Retinal pigment epithelial cell (primary cell): ENCODE measurements at places on chromosomes 11 and 22.

GRCh38 chr11:1566381-1567051 is 5.6 kb downstream of the DUSP8 start:
- no peak for DNase-seq

- DNase-seq: no peak
These were observed 132.4 kb downstream of the SWAP70 start for GRCh38 chr11:9796266-9796665.

DNA sequence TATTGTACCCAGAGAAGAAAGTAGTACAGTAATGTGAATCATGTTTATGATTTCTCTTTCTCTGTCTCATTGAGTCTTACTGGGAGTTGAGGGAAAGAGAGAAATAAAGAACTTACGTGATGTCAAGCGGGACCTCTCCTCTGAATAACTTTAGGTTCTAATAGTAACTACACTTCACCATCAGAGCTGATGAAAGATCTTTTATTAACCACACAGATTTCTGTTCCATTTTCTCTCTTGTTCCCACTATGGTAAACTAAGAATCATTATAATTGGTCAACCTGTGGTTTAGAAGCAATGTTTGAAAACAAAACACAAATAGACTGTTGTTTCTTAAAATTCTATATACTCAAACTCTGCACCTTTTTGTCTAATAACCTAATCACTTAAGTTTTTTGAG is 142.3 kb downstream of the ELP4 start:
- DNase-seq: no peak

DNA sequence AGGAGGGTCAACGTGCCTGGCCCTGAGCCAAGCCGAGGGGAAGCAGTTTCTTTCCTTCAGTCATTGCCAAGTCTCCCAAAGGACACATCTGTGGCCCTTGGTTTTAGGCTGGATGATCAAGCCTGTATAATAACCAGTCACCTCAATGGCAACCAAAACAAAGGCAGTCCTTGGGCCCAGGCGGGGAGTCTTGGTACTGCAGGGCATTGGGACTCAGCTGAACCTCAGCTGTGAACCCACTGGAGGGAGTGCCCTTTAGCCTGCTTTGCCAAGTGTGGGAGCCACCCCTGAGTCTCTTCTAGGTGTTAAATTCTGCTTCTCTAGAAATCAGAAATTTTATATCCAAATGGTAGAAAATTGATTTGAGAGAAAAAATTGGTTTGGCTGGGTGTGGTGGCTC is 36.9 kb downstream of the CPT1A start:
- DNase-seq: no peak

- DNase-seq: no peak
These were observed 32.5 kb upstream of the SLC35C1 start for GRCh38 chr11:45772449-45772774.

- DNase-seq: no peak
These were observed 2.4 kb downstream of the FADS1 start for GRCh38 chr11:61814247-61814957.

DNA sequence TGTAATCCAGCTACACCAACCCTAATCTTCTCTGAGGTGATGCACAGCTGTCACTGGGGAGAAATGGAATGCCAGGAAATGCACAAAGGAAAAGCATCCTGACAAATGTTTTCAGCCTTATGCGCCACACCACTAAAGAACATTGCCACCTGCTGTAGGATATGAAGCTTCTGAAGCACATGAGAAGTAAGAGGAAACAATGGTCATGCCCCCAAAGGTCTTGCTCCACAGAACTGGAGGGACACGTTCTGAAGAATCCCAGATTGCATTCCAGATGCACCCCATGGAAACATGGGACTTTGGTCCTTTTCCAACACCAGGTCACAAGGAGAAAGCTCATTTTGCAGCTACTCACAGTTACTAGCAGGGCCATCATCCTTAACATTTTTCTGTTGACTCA is 48.7 kb upstream of the ZBED5 start:
- peak; percentile 47 for DNase-seq

DNA sequence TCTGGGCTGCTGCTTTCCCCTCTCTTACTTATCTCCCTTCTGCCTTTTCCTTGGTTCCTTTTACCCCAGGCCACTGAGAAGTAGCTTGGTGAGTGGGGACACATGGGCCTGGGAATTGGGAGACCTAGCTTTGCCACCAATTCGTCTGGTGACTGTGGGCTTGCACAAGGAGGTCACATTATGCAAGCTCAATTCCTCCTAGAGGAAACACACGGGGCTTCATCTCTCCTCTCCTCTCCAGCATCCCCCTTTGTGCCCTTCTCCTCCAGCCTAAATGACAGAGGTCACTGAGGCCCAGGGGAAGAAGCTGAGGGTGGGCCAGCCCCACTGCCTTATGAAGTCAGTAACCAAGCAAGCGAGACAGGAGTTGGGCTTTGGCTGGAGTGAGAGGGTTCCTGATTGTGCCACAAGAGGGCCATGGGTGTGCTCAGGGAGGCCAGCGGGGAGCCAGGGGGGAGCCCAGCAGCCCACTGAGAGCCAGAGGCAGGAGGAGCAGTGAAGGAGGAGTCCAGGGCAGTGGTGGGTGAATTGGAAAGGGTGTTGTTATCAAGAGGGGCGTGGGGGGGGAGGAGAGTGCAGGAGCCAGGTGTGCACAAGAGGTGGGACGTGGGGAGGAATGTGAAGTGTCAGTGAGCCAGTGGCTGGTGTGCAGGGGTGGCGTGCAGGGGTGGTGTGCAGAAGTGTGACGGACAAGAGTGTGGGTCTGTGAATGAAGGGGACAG is 2.0 kb downstream of the CLCF1 start:
- DNase-seq: no peak

DNA sequence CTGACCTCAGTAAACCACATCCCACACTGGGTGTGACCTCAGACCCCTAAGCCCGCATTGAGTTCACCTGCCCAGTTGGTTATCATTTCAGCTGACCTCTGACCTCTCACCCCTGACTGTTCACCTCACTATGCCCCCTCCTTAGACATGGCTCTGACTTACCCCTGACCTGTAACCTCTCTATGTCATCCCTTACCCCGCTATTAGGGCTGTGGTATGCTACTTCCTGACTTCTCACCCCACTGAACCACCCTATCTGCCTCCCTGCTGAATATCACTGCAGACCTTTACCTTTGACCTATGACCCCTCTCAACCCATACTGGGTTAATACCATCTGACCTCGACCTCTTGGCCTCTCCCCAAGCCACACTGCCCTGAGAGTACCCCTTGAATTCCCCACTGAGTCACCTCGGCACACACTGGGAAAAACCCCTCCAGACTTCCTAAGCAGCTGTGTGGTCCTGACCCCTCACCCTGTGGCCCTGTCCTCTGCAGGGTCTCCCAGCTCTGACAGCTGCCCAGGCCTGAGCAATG is 8.3 kb downstream of the PLCB3 start:
- no peak for DNase-seq

GRCh38 chr22:30890686-30891442 is 77.7 kb downstream of the MORC2 start:
- DNase-seq: no peak

- no peak for DNase-seq
These were observed 66.7 kb downstream of the SYT13 start for GRCh38 chr11:45219411-45219810.

DNA sequence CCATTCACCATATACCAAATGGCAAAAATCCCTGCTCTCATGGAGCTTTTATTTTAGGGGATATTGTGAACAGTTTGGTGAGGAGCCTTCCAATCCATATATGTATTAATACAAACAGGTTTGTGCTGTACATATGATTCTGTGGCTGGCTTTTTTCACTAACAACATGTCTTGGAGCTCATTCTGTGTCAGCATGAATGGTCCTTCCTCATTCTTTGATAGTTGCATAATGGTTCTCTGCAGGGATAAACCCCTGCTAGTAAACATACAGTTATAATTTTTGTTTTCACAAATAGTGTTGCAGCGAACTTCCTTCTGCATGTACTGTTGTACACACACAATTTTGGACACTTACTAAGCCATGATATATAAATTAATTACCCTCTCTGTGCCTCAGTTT is 8.3 kb downstream of the PRR5L start:
- DNase-seq: no peak

DNA sequence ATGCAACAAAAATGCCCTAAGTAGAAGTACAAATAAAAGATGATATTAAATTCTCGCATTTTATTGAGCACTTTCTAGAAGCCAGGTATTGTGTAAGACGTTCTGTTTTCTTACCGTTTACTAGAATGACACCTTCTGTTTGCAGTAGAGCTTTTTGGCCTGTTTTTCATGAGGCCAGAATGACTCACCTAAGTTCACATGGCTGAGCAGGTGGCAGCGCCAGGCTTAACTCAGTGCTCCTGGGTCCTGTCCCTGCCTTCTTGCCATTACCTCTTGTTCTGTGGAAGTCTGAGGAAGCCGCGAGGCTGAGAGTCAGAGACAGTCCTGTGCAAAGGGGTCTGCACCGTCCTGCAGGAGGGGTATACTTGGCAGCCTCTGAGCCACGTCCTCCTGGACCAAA is 113.8 kb downstream of the ATXN10 start:
- DNase-seq: peak; percentile 71

DNA sequence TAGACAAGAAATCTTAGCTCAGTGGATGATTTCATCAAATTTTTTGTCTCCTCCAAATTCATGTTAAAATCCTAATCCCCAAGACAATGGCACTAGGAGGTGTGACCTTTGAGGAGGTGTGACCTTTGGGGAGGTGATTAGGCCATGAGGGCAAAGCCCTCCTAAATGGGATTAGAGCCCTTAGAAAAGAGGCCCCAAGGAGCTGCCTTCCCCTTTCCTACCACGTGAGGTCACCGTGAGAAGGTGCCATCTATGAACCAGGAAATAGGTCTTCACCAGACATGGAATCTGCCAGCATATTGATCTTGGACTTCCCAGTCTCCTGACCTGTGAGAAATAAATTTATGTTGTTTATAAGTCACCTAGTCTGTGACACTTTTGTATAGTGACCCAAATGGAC is 138.7 kb downstream of the TRIM29 start:
- DNase-seq: no peak

DNA sequence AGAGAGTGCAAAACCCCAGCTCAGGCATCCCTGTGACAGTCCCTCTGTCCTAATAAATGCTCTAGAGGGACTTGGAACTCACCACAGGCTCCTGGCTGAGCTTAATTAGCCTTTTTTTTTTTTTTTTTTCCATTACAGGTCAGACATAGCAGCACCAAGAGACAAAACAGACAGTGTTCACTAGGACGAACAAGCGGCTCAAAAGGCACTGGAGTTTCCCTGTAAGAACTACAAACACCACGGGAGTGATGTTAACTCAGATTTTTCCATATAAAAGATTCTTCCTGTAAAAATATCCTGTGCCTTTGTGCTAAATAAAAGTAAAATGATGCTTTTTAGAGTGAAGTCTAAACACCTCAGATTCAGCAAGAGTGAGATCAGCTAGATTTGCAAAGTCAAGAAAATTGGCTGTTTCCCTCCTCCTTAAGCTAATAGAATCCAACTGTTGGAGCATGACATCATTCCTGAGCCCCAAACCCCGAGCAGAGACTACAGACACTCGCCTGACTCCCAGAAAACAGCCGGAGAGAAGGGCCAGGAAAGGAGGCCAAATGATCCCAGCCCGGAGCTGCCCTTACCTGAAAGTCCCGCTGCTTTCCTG is 101.0 kb upstream of the AKIP1 start:
- no peak for DNase-seq

DNA sequence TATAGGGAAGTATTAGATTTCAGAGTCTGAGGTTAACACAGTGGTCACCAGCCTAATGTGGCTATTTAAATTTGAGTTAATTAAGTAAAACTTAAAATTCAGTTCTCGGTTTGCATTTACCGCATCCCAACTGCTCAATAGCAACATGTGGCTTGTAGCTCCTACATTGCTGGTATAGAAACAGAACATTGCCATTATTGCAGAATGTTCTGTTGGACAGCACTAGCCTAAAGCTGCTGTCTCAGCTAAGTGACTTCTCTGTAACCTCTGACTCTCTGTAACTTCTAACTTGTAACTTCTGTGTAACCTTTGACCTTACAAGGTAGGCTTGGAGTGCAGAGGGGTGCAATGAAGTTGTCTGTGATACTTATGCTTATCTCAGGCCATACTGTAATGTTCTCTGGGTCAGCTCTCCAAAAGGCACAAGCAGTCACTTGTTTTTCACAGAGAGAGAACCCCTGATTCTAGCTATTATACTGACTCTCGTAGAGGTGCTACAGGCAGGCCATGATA is 78.7 kb downstream of the ZNRF3 start:
- DNase-seq: no peak

GRCh38 chr11:43959321-43959995 is 17.0 kb downstream of the C11orf96 start:
- no peak for DNase-seq

DNA sequence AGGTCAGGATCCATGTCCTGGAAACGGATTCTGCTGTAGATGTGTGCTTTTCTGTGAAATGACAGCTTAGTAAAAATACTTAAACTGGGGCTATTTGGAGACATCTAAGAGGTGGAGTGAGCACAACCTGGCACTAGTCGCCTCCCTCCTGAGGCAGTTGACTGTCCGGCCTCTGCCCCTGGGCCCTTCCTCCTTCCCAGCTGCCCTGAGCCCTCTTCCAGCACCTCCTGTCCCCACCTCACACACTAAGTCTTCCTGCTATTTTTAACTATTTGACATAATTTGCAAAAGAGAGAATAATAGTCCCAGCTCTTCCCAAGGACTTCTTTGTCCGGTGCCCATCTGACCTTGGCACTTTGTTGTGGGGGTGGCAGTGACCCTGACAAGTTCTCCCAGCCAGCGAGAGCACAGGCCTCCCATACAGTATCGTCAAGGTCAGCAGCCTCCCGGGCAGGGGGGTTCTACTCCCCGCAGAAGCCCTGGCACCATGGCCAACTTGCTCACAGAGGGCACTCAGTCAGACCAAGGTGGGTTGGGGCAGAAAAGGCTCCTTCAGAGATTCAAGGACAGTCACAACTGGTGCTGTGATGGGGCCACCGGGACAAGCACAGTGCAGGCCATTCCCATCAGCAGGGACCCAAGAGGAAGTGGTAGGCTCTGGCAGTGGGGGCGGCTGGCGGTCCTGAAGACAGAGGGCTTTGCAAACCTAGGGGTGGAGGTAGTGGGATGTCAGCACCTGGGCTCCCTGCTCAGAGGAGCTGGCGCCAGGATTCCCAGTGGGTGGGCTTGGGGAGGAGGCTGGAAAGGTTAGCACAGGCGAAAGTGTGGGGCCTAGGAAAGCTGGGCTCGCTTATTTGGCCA is 5.5 kb upstream of the NEAT1 start:
- no peak for DNase-seq

GRCh38 chr22:44153710-44154109 is 27.0 kb upstream of the PARVG start:
- no peak for DNase-seq

- no peak for DNase-seq
These were observed 29.5 kb downstream of the DKK3 start for GRCh38 chr11:11978792-11979487.

- no peak for DNase-seq
These were observed 471.9 kb downstream of the MIAT start for GRCh38 chr22:27129266-27129665.

DNA sequence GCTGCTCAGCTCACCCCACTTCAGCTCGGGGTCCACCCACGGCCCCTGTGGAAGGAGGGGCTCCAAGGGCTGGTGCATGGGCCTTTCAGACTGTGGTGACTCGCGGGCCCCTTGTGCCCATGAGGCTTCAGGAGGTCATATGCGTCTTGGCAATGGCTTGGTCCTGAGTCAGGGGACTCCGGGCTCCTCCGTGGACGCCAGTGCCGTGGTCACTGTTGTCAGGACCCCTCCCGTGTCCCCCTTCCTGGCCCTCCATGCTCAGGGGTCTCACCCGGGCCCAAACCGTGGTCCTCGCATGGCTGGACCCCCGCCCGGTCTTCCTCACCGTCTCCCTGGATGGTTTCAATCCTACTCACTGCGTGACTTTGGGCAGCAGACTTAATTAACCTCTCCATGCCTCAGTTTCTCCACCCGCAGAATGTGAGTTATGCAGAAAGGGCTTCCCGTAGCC is 436.4 kb downstream of the TBC1D22A start:
- DNase-seq: no peak
